Amniotic stem cell (primary cell): ENCODE measurements at places on chromosomes 2 and 18.

DNA sequence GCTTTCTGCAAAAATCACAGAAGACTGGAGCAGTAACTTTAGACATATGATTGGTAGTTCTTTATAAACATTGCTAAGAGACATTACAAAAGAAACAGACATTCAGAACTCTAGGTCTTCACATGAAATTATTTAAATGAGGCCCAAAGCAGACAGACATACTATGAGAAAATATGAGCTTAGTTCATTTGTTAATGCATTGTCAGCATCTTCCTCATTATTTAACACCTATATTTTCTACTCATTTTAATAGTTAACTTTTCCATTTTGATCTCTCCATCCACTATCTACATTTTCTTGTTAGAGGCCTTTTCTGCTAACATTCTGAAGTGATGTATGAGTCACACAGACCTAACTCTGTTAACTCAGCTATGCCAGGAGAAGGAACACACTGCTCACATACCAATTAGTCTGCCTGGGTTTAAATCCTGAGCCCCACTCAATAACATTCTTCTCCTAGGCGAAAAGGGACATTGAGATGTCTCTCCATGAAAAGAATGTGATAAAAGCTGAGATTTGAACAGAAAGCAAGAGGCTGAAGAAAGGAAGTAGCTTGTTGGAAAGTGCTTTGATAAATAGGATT lies 400.3 kb upstream of the PKDCC start:
- no peak for DNase-seq

DNA sequence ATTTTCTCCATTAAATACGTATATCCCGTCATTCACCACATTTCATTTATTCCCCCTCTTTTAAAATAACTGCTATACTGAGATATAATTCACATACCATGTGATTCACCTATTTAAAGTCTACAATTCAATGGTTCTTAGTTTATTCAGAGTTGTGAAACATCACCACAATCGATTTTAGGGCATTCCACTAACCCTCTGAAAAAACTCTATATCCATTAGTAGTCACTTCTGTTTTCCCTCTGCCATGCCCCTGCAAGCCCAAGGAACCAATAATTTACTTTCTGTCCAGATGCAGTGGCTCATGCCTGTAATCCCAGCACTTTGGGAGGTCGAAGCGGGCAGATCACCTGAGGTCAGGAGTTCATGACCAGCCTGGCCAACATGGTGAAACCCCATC lies 95.5 kb upstream of the FZD5 start:
- no peak for DNase-seq

GRCh38 chr18:2905854-2906703 lies 59.3 kb downstream of the EMILIN2 start:
- DNase-seq, result no peak

DNA sequence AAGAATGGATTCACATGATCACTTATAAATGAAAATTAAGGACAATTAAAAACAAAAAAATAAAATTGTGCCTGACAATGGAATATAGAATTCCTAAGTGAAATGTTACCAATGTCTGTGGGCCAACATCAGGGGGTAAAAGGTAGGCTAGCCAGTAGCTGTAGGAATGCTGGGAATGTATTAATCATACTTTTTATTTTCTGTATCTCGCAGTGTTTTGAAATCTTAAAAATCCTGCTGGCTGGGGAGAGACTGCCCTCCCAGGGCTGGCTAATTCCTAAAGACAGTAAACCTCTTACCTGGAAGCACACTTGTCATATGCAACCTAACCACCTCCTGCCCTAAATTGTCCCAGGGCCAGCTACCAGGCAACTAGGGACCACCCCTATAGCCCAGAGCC lies 69.8 kb downstream of the REV1 start:
- DNase-seq, result no peak

DNA sequence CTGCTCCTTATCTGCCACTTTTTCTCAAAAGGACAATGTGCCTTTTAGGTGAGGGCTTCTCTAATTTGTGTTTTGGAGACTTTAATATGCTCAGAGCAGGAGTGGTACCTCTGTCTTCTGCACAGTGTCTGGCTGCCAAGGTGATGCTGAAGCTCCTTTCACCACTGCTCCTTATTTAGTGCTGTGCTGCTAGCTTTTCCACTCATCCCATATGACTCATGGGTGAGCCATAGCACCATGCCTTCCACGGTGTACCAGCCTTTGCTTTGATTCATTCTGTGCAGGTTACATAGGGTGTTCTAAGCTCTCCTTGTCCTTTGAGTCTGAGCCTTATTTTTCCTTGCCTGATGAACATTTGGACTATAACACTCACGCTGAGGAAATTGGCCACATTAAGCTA lies 202.4 kb downstream of the ARL6IP6 start:
- no peak for DNase-seq

DNA sequence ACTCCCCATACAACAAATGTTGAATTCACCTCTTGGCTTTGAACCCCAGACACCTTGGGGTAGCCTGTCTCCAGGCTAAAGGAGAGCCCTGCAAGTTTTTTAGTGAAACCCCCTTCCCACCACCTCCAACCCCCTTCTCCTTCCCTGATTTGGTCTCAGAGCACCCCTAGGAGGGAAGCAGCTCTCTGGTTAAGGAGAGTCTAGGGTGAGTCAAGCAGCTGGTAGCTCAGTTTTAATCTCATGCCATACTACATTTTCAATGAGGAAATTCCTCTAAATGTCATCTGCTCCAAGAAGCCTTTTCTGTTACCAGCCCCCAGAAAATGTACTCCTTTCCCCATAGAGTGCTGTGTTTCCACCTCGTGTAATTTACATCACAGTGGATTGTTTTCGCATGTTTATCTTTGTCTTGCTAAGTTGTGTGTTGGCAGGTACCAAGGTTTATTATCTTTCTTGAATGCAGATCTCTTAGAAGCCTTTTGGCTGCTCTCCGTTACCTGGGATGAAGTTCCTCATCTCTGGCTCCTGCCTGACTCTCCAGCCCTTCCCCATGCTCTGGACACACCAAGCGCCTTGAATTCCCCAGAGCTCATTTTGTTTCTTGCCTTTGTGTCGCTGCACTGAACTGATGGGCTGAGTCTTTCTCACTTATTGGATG lies 82.2 kb downstream of the ASAP2 start:
- no peak for DNase-seq

GRCh38 chr2:54406031-54406430 lies 50.1 kb upstream of the SPTBN1 start:
- no peak for DNase-seq

GRCh38 chr2:31380243-31380642 lies 34.3 kb downstream of the XDH start:
- DNase-seq, result no peak

DNA sequence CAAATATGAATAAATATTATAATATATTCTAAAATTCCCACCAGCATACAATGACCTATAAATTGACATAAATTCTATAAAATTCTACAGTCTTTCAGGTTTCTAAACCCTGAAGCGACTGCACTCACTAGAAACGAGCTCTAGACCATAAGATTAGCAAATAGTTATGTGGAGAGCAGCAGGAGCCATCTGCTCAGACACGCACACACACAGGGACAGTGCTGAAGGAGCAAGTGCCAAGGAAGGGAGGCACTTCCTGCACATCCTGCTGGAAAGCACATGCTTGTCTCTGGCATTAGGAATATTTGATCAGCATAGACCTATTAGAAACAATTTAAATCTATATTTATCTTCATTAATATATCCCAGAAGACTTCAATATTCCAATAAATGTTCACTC lies 713.9 kb upstream of the CDH2 start:
- DNase-seq, result no peak

- no peak for DNase-seq
These were observed 1085.8 kb downstream of the TDRD15 start for GRCh38 chr2:22209545-22209944.

DNA sequence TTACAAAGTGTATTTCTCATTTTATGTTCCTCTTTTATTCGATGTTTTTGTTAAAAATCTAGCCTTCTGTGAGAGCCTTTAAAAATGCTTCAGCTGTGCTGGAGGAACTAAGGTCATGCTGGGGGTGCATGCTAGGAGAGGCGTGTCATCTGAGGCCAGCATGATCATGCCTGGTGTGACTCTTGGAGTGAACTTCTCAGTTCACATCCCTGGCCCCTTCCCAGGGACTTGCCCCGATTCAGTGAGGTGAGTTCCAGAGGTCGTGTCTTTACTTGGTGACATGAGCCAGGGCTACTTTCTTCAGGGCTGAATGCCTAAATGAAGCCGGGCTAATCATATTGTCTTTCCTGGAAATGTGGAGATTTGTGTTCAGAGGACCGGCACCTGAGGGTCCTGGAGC lies 264.9 kb downstream of the MREG start:
- DNase-seq, result no peak

- DNase-seq, result no peak
These were observed 155.2 kb downstream of the AFF3 start for GRCh38 chr2:99987160-99987559.

- DNase-seq, result no peak
These were observed 338.0 kb downstream of the TDRD15 start for GRCh38 chr2:21461754-21462240.

- DNase-seq, result no peak
These were observed 122.2 kb upstream of the ARHGAP28 start for GRCh38 chr18:6607343-6607742.

- no peak for DNase-seq
These were observed 129.1 kb downstream of the NRP2 start for GRCh38 chr2:205811387-205811786.

GRCh38 chr18:59810183-59810582 lies 89.6 kb upstream of the PMAIP1 start:
- no peak for DNase-seq

GRCh38 chr2:60116161-60116875 lies 437.1 kb downstream of the BCL11A start:
- no peak for DNase-seq

- no peak for DNase-seq
These were observed 29.8 kb downstream of the ALPK2 start for GRCh38 chr18:58599106-58599505.

- DNase-seq, result no peak
These were observed 297.7 kb downstream of the GBX2 start for GRCh38 chr2:235870515-235870914.
